NCI-H2081 treated with DMSO at 0.1 percent for 48 hours (cell line): ENCODE measurements at places on chromosomes 3 and 15.

- peak; percentile 10 for DNase-seq
Observed at GRCh38 chr15:41661078-41661517, 893 bp downstream of the MGA start.

GRCh38 chr3:149620291-149621020, 37.4 kb downstream of the WWTR1 start:
- no peak for DNase-seq

- DNase-seq: no peak
Observed at GRCh38 chr15:65762399-65762798, 29.7 kb downstream of the DENND4A start.

DNA sequence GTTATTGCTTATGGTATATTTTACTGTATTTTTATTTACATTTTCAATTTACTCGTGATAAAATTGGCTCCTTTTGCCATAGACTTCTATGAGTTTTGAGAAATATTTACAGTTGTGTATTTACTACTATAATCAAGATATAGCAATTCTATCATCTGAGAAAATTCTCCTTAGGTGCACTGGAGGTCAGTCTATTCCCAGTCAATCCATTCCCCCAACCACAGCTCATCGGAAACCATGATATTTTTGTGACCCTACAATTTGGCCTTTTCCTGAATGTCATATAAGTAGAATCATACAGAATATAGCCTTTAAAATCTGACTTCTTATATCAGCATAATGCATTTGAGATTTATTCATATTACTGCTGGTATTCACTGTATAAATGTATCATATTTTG, 114.7 kb upstream of the LRTM1 start:
- DNase-seq: no peak

GRCh38 chr15:42832576-42832975, 88.0 kb downstream of the TTBK2 start:
- no peak for DNase-seq

DNA sequence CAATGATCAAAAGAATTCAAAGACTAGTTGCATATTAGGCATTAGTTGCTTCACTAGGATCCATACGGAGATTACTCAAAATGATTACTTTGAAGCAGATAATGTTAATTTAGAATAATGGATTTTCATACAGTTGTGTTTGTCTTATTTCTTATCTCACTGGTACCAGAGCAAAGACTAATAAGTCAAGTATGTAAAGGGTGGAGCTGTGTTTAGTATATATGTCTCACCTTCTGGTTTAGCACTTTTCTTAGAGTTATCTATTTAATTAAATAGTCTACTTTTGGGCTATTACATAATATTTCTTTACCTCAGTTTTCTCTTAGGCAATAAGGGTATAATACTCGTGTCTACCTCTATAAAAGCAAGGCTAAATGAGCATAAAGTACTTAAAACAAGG, 18.8 kb downstream of the TMEM207 start:
- no peak for DNase-seq

GRCh38 chr3:185151101-185151963, 1.5 kb downstream of the C3orf70 start:
- no peak for DNase-seq

GRCh38 chr3:106004826-106005225, 136.0 kb upstream of the CBLB start:
- DNase-seq: no peak

DNA sequence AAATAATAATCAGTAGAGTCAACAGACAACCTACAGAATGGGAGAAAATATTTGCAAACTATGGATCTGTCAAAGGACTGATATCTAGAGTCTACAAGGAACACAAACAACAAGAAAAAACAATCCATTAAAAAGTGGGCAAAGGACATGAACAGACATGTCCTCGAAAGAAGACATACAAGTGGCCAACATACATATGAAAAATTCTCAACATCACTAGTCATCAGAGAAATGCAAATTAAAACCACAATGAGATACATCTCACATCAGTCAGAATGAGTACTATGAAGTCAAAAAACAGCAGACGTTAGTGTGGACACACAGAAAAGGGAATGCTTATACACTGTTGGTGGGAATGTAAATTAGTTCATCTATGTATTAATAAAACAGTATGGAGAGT, 33.7 kb downstream of the SLC2A2 start:
- DNase-seq: no peak

GRCh38 chr3:58867621-58868020, 182.2 kb downstream of the CFAP20DC start:
- DNase-seq: no peak

- DNase-seq: no peak
Observed at GRCh38 chr3:165193366-165194254, 2.6 kb downstream of the SLITRK3 start.

- DNase-seq: no peak
Observed at GRCh38 chr15:74196175-74196574, 6.4 kb downstream of the STRA6 start.

GRCh38 chr15:68489421-68489820, 57.5 kb upstream of the ITGA11 start:
- no peak for DNase-seq

DNA sequence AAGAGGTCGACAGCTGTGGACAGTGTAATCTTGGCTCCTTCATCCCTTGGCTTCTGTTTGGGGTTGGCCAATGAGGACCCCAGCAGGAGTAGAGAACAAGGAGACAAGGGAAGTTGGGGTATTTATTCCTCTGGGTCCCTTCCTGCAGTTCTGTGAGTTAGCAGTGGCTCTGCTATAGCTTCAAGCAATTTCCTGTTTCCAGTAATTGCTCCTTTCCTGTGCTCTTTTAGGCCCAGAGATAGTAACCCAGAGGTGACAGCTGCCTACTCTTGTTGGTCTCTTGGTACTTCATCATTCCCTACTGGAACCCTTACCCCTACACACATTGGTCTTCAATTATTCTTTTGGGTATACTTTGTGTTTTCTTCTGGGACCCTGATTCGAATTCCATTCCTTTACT, 92.9 kb downstream of the NR1D2 start:
- no peak for DNase-seq

DNA sequence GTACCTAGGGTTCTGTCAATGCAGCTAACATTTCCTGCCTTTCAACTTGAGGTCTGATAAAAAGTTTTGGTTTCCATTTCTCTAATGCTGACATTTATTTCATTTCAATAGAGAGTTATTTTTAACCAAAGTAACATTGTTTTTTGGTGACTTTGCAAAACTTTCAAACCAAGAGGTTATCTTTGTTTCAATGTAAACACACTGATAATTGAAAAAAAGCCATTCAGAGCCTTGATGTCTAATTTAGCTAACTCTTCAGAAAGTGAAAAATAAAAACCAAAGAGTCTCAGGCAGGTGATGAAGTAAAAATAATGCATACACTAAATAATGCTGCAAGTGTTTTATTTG, 9.6 kb upstream of the TIPARP start:
- no peak for DNase-seq

DNA sequence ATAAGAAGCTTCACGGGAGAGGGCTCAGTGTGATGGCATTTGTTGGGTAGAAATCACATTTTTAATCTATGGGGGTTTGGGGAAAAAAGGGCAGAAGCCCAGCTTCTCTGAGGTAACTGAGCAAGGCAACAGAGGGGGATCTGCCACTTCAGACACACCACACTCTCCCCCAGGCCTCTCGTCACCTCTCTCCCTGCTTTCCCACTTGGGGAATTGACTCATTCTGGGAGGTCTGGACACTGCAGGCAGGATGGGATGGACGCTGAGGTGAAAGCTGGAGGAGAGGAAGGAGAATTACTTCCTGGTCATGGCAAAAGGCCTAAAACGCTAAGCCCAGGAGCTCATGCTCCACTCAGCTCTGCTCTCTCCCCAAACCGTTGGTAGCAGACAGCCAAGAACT, 33.2 kb downstream of the MYO5C start:
- DNase-seq: no peak

GRCh38 chr15:35330916-35331315, 215.0 kb downstream of the DPH6 start:
- DNase-seq: no peak

DNA sequence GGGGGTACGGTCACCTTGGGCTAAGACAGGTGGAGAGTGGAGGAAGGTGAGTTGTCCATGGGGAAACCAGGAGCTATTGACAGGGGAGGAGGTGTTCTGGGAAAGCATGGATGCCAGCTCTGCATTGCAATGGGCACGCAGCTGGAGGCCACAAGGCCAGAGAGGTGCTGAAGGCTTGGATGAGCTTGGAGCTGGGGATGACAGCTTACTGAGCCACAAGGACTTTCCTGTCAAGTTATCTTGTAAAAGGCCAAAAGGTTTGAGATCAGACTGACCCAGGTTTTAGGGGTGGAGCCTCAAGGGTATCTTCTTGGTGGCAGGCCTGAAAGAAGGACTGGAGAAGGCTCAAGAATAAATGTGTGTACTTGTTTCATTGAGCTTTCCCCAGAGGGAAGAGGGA, 115.2 kb downstream of the ASB7 start:
- DNase-seq: no peak

- DNase-seq: no peak
Observed at GRCh38 chr3:169071003-169071402, 592.5 kb downstream of the MECOM start.

GRCh38 chr3:23275061-23275460, 71.9 kb downstream of the UBE2E2 start:
- DNase-seq: no peak

- DNase-seq: no peak
Observed at GRCh38 chr15:68801572-68802148, 19.0 kb downstream of the ANP32A start.

DNA sequence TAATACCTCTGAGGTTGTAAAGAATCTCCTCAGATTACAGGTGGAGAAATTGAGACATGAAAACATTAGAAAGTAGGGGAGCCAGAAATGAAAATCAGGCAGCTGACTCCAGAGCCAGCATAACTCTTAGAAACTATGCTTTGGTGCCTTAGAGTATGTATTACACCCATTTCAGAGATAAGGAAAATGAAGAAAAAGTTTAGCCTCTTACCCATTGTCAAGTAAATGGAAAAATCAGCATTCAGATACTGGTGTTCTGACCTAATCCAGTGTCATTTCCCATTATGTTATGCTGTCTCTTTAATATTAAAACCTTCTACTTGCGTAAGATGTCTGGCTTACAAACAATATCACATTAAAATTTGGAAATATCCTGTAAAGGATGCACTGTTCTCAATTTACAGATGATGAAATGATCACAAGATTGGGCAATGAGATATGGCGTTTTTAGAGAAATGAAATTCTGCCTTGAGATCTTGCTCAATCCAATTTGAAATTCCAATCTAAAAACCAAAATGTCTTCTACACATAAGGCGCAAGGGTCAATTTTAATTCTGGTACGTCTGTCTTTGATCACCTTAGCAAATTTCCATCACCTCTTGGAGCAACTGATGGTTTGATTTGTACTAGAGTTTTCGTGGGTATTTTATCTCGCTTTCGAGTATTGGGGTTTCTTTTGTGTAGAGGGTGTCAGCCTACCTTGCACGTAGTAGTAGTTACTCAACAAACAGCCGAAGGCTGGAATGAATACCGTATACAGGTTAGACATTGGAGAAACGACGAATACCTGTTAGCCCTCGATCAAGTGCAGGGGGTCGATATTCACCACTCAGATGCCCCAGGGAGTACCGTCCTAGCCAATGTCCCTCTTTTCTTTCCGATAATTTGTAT, 902 bp upstream of the ZCWPW2 start:
- DNase-seq: no peak

GRCh38 chr3:99970198-99970597, 144.1 kb downstream of the FILIP1L start:
- no peak for DNase-seq

- DNase-seq: no peak
Observed at GRCh38 chr3:37968813-37969595, 21.6 kb upstream of the VILL start.

DNA sequence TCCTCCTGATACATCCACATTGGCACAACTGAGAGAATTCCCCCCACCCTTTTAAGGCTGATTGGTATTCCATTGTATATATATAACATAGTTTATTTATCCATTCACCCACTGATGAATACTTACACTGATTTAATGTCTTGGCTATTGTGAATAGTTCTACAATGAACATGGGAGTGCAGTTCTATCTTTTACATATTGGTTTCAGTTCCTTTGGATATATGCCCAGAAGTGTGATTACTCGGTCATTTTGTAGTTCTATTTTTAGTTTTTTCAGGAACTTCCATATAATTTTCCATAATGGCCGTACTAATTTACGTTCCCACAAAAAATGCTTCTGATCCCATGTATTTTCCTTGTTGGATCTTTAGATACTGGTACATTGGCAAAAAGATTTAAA, 135.3 kb downstream of the FMN1 start:
- peak; percentile 54 for DNase-seq

GRCh38 chr3:129239991-129240390, 9.4 kb upstream of the COPG1 start:
- DNase-seq: no peak

- no peak for DNase-seq
Observed at GRCh38 chr3:100865442-100865841, 127.8 kb downstream of the ABI3BP start.

DNA sequence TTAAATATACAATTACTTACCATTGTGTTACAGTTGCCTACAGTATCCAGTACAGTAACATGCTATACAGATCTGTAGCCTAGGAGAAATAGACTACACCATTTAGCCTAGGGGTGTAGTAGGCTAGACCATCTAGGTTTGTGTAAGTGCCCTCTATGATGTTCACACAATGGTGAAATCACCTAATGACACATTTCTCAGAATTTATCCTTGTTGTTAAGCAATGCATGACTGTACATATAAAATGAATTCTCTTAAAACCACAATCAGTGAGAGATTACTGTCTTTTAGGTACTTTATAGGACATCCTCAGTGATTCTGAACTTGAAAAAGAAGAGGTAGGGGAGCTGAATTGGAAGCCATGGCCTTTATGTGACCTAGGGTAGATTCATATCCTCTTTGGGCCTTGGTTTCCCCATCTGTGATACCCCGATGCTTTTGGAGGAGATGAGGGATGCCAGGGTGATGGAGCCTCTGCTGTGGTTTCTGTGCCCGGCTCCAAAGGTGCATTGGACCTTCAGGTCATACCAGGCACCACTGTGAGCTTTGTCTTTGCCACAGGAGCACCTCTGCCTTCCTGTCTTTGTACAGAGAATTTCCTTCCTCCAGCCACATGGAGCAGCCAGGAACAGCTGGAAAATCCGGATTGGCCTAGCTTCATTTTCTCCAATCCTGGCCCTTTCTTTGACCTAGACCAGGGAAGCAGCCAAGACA, 51.9 kb upstream of the FLNB start:
- no peak for DNase-seq

DNA sequence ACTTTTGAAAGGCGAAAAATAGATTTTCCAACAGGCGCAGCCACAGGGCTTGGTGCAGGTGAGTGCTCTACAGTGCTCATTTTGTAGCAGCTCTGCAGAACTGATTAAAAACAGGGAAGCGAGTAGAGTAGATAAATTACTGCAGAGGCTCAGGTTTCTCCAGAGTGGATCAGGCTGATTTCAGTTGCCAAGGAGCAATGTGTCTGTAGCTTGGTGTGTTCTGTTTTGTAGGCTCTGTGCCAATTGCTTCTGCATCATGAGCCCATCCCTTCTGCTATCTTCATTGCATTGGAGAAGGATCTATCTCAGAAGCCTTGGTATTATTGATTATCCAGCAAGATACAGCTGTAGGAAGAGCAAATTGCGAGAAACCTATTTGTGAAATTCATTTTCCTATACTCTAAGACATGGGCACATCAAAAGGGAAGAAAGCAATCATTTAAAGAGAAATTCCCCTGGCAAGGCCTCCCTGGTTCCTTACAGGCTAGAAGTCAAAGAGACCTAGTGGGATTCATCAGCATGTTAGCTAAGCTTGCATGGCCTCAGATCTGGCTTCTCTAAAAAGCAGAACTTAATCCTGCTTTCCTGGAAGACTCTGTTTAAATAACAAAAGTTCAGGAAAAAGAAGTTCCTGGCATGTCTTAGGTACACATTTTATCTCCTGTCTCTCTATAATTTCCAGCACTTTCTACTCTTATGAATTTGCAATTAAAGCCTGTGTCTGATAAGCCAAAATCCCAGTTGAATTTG, 432.4 kb upstream of the ATP10A start:
- no peak for DNase-seq
